ENCODE measurements at places on chromosomes 1 and 21. TPM values are rescaled to one million over a fixed set of nuclear protein-coding genes. Genes with fewer than 3 reads are reported as not detected.

ZNF281 gene
- total RNA-seq: 23.1 TPM

LCE2D gene
- total RNA-seq: not detected

MYOC gene
- not detected for total RNA-seq

FHAD1 gene
- not detected for total RNA-seq

CCT3 gene
- total RNA-seq: 109 TPM

AGO1 gene
- total RNA-seq: 27.3 TPM

SYPL2 gene
- total RNA-seq: not detected

FAM43B gene
- not detected for total RNA-seq

LIN28A gene
- not detected for total RNA-seq

DDR2 gene
- 0.53 TPM for total RNA-seq

ANGPTL3 gene
- total RNA-seq: not detected

DNA sequence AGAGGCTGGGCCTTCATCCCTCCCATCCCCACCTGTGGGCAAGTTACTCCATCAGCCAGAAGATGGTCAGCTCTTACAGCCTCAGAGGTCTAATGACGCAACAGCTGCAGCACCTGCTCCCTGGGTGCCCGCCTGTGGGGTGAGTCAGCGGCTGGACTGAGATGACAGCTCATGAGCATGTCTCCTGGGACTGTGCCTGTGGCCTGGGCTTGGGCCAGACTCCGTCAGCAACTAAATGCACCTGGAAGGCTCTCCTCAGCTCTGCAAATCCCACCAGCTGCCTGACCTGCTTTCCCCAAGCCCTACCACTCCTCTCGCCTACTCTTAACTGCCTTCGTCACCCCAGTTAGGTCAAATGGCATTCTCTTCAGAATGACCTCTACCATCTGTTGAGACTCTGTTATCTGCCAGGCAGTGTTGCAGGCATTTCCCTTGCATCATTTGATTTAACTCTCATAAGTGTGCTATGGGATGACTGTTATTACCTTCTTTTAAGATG, 47.7 kb downstream of the ETS2 start:
- DNase-seq: no peak

- DNase-seq: no peak
These were observed 5.8 kb upstream of the CTSE start for GRCh38 chr1:206029484-206029883.

DNA sequence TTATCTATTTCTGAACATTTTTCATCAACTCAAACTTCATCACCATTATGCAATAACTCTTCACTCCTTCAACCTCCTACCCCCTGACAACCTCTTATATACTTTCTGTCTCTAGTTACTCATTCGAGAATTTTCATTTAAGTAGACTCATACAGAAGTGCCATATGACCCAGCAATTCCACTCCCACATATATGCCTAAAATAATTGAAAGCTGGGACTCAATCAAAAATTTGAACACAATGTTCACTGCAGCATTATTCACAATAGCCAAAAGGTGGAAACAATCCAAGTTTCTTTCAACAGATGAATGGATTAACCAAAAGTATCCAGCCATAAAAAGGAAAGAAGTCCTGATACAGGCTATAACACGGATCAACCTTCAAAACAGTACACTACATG, 24.1 kb downstream of the COL11A1 start:
- DNase-seq: no peak

DNA sequence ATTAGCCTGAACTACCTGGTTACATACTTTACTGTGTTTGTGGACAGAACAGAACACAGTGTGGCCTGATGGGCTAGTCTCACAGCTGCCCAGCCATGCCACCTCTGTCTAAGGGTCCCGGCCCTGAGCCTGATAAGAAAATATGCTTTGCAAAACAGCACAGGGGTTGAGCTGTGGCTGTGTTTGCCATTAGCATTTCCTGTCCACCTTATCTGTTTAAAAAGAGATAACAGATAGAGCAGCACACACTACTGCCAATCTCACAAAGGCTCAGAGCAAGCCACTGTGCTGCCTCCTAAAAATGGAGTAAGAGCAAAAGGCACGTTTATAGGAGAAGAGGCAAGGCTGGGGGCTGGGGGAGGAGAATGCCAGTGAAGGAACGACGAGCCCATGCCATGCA, 95.0 kb downstream of the SUSD4 start:
- no peak for DNase-seq

- DNase-seq: no peak
These were observed 76.4 kb downstream of the ADGRL2 start for GRCh38 chr1:81876901-81877733.

- DNase-seq: no peak
These were observed 11.2 kb upstream of the LAMTOR5 start for GRCh38 chr1:110418729-110419128.

GRCh38 chr1:221783936-221784335, 42.0 kb upstream of the DUSP10 start:
- DNase-seq: peak; percentile 40

DNA sequence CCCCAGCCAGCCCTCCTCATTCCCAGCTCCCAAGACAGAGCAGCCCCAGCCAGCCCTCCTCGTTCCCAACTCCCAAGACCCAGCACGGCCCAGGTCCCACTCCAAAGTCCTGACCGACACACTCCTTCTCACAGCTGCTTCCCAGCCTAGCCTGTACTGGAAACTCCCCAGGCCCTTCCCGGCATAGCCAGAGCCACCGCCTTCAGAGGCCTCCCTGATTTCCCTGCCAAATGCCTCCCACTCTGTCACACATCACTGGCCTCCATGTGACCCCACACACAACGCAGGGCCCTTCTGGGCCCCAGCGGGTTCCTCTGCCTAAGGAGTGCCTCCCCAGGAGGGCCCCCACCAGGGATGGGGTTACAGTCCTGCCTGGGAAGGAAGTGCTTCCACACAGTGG, 2.8 kb downstream of the UBE2J2 start:
- no peak for DNase-seq

- DNase-seq: no peak
These were observed 119.0 kb upstream of the UBE2U start for GRCh38 chr1:64084451-64084850.

GRCh38 chr1:110504226-110504625, 14.7 kb downstream of the KCNA10 start:
- DNase-seq: no peak

DNA sequence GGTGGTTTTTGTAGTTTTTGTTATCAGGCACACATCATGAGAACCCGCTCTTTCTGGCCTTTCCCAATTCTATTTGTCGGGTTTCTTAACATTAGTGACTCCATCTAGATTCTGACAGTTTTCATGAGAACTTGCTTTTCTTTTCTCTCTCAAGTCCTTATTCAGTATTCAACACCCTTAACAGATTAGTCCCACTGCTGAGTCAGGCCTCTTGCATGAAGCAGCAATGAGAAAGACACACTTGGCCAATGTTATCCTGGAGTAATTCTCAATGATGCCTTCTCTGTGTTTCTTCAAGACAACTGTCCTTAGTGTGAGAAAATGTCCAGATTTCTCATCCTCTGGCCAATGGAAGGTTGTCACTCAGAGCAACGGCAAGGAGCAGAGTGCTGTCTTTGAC, 11.3 kb downstream of the FMO2 start:
- no peak for DNase-seq

DNA sequence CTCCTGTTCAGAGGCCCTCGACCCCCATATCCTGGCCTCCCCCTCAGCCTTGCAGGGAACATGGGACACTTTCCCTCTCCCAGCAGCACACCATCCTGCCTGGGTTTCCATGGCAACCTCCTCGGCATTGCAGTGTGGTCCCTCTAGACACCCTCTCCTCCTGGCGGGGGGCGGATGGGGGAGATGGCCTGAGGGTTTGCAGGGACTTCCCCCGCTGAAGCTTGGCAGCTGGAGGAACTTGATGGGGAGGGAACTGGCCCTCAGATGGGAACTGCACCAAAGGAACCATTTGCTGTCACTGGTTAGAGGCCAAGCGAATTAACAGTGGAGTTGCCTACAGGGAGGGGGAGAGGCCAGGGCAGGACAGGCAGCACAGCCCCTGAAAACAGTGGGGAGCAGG, 28.7 kb downstream of the RIMS3 start:
- no peak for DNase-seq

GRCh38 chr1:46027788-46028573, 104.4 kb downstream of the PIK3R3 start:
- no peak for DNase-seq

DNA sequence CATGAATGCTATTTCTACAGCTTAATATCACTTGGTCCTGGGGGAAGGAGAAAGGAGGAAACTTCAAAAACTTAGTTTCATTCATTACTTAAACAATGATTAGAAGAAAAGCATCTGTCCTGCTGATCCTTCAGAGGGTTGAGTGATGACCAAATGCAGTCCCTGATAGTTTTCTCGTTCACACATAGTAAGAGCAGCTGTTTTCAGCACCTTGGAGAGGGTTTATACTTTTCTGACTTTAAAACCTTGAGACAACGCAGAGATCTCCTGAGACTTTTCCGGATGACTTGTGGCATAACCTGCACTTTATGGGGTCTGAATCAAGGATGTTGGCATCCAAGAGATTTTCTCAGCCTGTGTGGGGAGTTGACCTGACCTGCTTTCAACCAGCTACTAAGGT, 94.0 kb upstream of the KCND3 start:
- DNase-seq: no peak

DNA sequence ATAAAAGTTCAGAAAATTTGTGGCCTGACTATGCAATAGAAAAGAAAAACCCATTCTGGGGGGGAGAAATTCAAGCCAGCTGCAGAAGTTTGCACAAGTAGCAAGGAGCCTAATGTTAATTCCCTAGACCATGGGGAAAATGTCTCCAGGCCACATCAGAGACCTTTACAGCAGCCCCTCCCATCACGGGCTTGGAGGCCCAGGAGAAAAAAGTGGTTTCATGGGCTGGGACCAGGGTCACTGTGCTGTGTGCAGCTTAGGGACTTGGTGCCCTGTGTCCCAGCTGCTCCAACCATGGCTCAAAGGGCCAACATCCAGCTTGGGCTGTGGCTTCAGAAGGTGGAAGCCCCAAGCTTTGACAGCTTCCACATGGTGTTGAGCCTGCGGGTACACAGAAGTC, 42.0 kb downstream of the IL23R start:
- DNase-seq: no peak

DNA sequence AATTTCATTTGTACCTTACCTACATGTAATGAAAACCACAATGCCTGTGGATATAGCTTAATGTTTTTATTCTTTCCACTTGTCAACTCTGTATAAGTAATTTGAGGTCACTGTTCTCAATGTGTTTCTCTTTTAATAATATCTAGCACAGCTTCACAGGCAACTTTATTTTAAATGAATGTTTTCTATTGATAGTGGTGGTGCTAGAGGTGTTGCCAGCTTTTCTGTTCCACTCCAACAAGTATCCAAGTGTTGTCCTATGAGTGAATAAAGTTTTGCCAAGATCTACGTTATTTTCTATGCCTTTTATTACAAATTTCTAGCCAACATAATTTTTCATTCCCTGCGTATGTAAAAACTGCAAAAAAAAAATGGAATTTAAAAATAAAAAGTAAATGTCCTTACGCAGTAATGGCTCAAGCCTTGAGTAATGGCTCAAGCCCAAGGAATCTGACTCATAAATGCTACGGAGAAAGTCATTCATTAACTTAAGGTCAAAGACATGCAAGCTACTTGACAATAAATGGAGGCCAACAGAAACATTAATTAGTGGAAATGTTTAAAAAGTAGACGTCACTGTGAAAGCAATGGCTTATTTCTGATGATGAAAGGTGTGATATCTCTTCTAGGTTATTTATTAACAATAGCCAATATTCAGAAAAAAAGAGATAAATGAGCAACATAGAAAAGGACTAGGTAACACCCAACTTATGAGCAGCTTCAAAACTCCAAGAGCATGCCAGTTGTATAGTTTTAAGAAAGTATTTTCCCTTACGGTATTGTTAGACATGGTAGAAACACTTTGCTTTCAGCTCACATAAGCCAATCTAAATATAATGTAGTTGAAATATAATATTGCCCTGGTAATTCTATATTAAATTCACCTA, 71.4 kb downstream of the SLC44A5 start:
- no peak for DNase-seq

- no peak for DNase-seq
These were observed 68.7 kb downstream of the DEGS1 start for GRCh38 chr1:224251741-224252146.

GRCh38 chr1:206708882-206709281, 24.2 kb downstream of the MAPKAPK2 start:
- DNase-seq: no peak

DNA sequence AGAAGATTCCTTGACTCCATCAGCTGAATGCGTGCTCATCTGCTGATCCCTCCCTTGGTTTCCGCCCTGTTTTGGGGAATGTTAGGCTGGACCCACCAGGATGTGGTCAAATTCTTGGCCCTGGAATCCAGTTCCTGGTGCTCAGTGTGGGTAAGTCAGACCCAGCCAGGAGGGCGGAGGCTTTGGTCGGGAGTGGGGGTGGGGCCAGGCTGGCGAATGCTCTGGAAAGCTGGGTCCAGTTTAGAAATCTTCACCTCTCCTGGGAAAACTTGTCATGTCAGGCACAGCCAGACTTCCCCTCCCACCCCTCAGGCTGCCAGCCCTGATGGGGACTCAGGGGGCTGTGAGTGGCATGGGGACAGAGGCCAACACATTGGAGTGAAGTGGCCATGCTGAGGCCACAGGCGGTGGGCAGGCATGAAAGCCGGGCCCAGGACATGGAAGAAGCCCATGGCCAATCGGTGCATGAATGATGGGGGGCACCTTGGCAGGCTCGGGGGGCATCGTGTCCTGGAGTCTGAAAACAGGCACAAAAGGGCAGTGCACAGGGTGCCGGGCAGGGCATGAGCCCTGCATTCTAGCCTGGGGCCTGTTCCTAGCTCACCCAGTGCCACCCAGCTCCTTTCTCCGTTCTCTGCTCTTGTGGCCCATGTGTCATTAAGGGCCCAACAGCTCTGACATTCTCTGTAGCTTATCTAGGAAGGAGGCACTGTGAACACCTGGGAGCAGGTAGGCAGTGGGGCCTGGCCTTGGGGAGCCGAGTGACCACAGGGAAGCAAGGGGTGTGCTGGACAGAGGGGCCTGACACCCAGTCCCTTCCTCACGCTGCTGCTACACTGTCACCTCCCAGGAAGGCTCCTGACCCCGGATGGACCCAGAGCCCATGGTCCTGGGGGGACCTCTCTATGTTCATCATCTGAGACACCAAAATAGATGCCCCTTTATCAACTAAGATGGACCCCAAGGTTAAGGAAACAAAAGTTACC, 14.6 kb upstream of the PADI1 start:
- no peak for DNase-seq

DNA sequence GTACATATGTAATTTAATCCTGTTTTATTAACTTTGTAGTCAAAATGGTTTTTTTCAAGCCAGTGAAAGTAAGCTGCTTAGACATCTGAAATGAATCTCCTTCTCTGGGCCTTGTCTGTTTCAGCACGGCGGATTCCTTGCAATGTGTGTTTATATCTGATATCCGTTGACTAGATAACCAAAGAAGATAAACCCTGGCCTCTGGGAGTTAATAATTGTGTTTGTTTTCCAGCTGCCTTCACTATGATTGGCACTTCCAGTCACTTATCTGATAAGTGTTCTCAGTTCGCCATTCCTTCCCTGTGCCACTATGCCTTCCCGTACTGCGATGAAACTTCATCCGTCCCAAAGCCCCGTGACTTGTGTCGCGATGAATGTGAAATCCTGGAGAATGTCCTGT, 63.5 kb upstream of the UBE2U start:
- DNase-seq: no peak

All from CD4-positive, alpha-beta memory T cell (primary cell).